ENCODE measurements at places on chromosomes 7 and 10. TPM values are rescaled to one million over a fixed set of nuclear protein-coding genes. Genes with fewer than 3 reads are reported as not detected.

- DNase-seq = no peak
Observed at GRCh38 chr10:78515873-78516153, 482.1 kb downstream of the RPS24 start.

DNA sequence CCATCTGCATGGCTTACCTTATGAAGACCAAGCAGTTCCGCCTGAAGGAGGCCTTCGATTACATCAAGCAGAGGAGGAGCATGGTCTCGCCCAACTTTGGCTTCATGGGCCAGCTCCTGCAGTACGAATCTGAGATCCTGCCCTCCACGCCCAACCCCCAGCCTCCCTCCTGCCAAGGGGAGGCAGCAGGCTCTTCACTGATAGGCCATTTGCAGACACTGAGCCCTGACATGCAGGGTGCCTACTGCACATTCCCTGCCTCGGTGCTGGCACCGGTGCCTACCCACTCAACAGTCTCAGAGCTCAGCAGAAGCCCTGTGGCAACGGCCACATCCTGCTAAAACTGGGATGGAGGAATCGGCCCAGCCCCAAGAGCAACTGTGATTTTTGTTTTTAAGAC, 12.4 kb downstream of the DUSP5 start:
- no peak for DNase-seq

DNA sequence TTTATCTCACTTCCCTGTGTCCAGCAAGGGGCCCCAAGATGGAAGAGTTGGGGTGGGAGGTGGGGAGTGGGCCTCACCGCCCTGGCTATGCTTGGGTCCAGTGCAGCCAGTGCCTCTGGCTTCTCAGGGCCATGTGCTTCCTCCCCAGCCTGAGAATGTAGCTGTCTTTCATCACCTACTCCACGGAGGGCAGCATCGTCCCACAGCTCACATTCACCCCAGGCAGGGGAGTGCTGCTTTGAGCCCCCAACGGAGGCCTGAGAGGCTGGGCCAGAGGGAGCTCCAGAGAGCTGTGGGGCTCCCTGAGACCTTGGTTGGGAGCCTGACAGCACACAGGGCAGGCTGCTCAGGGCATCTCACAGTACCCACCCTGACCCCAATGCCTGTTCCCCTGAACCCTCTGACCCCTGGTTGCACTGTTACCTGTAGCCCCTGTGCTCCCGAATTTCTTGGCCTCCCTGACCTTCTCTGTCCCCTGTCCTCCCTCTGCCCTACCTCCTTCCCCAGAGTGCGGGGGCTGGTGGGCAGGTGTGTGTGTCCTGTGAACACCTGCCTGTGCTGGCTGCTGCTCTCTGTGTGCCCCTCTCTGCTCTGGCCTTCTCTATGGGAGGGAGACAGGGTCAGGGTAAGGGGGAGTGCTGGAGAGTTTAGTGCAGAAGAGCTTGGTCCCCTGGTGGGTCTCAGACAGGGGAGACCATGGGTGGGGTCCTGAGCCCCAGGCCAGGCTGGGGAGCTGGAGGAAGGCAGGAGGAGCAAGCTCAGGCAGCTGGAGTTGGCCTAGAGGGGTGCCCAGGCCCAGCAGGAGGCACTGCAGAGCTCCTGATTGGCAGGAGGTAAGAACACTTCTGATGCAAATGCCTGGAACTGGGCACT, 19.6 kb upstream of the ZNF488 start:
- DNase-seq = no peak

DNA sequence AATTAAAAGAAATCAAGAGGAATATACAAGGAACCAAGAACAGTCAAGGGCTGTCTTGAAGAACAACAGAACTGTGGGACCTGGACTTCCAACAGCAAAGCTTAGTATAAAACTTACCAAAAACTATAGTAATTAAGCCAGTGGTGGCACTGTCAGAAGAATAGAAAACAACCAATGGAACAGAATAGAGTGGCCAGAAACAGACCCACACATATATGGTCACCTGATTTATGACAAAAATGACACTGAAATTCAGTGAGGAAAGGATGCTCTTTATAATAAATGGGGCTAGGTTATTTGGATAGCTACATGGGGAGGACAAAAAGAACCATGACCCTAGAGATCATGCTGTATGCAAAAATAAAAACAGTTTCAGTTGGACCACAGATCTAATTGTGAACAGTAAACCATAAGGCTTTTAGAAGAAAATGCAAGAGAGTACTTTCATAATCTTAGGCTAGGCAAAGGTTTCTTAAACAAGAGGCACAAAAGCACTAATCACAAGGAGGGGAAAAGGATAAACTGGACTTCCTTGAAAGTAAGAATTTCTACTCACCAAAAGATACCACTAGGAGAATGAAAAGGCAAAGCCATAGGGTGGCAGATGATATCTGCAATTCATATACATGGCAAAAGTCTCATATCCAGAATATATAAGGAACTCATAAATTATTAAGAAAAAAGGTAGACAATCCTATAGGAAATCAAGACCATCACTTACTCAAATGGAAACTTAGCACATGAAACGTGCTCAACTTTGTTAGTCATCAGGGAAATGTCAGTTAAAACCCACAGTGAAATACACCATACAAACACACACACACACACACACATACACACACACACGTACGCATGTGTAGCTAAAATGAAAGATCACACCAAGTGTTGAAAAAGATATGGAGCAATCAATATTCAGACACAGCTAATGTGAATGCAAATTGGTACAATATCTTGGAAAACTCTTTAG, 20.8 kb downstream of the HYCC1 start:
- no peak for DNase-seq

DNA sequence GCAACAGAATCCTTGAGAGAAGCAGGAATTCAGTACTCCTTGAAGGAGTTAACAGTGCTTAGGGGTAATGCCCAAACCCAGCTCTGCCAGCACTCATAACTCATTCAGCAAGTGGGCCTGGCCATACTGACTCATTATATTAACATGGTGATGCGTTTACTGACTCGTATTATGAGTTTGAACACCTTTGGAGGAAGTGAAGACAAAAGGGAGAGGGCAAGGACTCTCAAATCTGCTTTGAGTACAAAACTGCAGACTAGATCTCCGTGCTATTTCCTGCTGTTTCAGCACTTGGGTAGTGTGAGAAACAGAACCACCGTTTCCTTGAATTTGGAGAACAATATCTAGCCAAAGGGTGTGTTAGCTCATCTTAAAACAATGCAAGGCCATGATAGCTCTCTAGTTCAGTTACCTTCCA, 30.8 kb downstream of the SLC16A9 start:
- no peak for DNase-seq

TOMM7 gene
- polyA plus RNA-seq = 638 TPM

GTF2IRD2 gene
- polyA plus RNA-seq = 7.0 TPM

- DNase-seq = no peak
Observed at GRCh38 chr7:20799566-20800366, 13.1 kb upstream of the SP8 start.

GRCh38 chr10:132139526-132139925, 47.2 kb upstream of the DPYSL4 start:
- DNase-seq = no peak

- no peak for DNase-seq
Observed at GRCh38 chr10:18204039-18204835, 64.0 kb downstream of the CACNB2 start.

ZNF746 gene
- polyA plus RNA-seq = 18.9 TPM

DNA sequence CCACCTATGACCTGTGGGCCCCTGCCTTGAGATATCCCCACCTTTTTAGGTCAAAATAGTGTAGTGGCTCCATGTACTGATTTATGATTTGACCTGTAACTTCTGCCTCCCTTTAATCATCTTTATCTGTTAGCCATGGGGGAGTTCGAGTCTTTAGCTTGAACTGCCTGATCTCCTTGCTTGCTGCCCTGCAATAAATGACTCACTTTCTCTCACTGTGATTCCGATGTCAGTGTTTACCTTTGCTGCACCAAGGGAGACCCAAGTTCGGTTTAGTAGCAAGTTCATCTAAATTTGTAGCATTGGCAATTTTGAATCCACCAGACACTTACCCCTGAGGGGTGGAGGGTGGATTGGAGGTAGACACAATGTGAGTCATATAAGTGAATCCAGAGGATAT, 814.6 kb upstream of the AUTS2 start:
- DNase-seq = no peak

DNA sequence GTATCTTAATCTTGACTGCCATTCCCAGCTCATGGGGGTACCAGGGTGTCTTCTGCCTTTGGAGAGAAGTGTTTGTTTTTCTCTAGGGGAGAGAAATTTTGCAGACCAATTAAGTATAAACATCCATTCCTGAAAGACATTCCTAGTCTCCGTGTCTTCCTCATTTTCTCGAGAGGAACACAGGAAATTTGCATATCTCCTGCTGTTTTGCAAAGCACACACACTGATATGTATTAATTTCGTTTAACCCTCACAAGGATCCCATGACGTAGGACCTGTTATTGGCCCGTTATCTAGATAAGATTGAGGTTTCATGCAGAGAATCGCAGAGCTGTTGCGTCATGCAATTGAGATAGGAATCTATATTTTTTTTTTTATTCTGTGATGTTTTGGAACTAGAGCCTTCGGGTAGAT, 944 bp downstream of the RHBDD2 start:
- DNase-seq = no peak

- DNase-seq = no peak
Observed at GRCh38 chr10:108904163-108904838, 1019.0 kb downstream of the XPNPEP1 start.

All from K562 (cell line).